ENCODE measurements at places on chromosomes 3 and 15.

GRCh38 chr3:177286034-177286433 is 88.8 kb upstream of the TBL1XR1 start:
- DNase-seq: peak; percentile 89

- no peak for DNase-seq
Observed at GRCh38 chr3:61158216-61158615, 93.0 kb downstream of the FHIT start.

- DNase-seq: no peak
Observed at GRCh38 chr3:195101001-195101583, 169.9 kb downstream of the XXYLT1 start.

GRCh38 chr15:74225928-74226327 is 10.2 kb upstream of the CCDC33 start:
- DNase-seq: no peak

DNA sequence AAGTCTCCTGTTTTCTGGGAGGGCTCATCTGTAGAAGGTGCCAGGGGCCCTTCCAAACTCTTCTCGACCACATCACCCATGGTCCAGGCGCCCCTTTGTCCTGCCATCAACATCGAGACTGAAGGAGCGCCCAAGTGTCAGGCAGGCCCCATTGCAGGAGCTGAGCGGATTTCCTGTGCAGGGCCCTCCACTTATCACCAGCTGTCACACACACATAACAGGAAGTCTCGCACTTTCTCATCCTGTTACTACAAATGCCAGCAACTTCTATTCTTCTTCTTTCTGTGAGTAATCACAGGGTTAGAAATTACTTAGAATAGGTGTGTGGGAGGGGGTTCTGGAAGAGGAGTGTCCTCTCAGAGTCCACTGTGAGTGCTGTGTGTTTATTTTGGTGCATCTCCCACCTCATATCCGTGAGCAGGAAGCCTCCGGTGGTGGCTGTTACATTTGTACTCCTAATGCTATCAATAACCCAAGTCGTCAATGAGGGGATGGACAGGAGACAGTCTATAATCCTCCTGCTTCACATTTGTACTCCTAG is at the start of gene KLHL6:
TSS of gene KLHL6 (minus strand) at position 166 of the 541 bp plus-strand sequence. CDS start at position 113, 53 bp downstream.
- DNase-seq: no peak

GRCh38 chr3:13561967-13562366 is 13.0 kb downstream of the FBLN2 start:
- DNase-seq: no peak

DNA sequence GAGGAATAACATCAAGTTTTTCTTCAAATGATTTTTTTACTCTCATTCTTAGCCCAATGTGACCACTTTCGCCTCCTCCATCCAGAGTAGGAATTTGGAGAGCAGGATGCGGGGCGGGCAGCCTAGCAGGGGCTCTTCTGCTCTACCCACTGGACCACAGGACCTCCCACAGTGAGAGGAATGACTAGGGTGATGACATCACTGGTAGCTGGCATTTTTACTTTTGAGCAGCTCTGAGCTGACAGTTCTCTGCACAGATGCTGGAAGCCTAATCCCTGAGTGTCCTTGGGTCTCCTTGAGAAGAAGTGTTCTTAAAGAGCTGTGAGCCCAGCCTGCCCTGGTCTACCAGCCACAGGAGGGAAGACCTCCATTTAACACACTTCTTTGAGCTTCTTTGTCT is 1.4 kb upstream of the HCN4 start:
- DNase-seq: no peak

GRCh38 chr15:29812384-29812694 is 9.9 kb downstream of the TJP1 start:
- DNase-seq: peak; percentile 90

GRCh38 chr3:459311-459670 is 262.7 kb downstream of the CHL1 start:
- DNase-seq: no peak

DNA sequence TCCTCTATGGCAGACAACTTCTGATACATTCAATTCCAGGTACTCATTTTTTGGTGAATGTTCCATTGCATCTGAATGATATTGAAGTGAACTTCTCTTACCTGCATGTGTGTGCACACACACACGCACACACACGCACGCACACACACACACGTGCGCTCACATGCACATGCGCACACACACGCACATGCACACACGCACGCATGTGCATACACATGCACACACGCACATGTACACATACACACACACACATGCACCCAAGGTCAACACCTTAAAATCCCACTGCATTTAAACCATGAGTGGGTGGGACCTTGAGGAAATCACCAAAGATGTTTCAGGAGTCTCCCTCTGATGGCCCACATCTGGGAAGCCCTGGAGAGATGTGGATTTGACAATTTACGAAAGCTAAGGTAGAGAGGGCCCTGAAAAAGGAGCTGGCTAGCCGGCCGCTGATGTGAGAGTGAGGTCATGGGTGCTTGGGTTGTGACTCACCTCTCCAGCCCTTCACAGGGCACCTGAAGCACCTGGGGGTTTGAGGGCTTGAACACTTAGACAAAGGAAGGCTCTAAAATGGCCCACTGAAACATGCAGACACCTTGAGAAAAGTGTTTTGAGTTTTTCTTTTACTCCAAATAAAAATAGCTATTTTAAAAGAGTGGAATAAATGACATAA is 269.1 kb upstream of the LRRFIP2 start:
- DNase-seq: no peak

GRCh38 chr15:45799508-45799907 is 164.7 kb downstream of the SQOR start:
- no peak for DNase-seq

DNA sequence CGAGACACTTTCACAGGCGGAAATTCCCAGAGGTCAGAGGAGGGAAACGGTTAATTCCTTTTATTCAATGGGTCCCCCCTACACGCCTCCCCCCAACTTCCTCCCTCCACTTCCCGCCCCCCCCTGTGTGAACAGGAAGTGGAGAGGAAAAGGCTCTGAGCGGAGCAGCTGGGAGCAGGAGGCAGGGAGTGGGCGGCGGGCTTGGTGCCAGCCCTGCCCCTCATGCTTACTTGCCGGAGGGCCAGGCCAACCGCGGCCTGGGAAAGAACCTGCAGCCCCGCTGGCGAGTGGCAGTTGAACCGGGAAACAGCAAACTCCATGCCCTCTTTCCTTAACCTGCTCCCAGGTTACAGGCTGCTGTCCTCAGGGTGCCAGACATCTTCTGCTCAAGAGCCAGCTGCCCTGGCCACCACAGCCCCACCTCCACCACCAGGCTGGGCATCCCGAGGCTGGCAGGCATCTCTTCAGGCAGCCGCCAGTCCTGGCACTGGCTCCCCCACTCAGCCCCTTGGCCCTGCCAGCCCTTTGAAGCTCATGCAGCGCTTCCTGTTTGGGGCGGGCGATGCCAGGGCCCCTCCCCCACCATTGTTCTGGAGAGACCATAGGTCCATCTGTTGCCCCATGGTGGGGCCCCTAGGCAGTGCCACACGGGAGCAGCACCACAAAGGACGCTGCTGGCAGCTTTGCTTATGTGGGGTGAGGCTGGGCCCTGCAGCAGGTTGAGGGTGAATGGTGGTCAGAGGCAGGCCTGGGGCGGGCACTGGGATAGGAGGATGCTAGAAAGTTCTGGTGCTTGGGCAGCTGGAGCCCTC is 12.9 kb downstream of the VPS18 start:
- no peak for DNase-seq

GRCh38 chr3:468172-468571 is 271.6 kb downstream of the CHL1 start:
- DNase-seq: no peak

DNA sequence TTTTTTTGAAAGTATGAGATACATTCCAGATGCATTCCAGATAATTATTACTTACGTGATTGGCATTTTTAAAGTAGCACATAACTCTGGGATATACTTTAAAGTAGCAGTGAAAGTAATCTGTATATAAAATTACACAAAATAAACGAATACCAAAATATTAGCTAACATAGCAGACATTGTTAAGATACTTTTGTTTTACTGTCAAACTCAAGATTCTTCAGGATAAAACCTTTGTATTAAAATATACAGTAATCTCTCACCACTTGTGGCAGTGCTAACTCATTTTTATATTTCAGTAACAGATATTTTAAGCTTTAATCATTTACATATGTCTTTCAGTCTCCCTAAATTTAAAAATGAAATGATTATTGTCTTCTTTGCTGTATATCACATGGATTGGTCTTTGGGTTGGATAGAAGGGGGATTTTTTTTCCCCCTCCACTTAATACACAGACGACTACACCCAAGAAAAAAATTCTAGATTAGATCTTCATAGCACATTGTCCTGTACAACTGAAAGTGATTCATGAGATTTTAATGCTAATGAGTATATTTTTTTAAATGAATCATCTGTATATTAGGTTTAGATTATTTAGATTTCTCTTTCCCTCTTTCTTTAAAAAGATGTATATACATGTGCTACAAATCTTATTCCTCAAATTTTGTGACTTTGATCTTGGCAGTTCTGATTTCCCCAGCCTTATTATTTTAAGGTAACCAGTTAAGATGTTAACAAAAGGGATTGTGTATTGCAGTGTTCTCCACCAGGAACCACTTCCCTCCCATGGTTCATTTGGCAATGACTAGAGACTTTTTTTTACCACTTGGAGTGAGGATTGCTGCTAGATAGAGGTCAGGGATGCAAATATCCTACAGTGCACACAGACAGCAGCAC is 24.5 kb upstream of the EBLN2 start:
- no peak for DNase-seq

Measured in epithelial cell of prostate (primary cell).